BJ (cell line): ENCODE measurements at places on chromosomes 3 and 15.

GRCh38 chr3:14448756-14449727 is 46.6 kb downstream of the SLC6A6 start:
- DNase-seq, result no peak

GRCh38 chr15:40100947-40101905 is 7.5 kb downstream of the BMF start:
- DNase-seq, result no peak

GRCh38 chr3:9793161-9793781 is 389 bp downstream of the ARPC4 start:
- DNase-seq, result no peak

DNA sequence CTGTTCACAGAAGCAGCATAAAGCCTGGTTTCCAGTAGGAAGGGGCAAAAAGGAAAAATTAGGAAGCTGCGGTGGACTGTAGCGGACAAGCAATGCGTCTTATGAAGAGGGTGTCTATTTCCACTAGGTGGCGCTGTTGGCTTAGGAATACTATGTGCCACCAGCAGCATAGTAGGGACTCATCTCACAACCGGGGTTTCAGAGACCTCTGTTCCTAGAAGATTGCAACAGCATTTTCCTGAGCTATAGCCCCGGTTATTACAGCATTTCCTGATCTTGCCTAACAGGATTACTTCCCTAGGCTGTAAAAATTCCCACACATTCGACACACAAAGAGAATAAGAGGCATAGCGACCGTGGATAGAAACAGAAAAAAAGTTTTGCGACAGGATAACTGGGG is 683.0 kb downstream of the TBL1XR1 start:
- no peak for DNase-seq
